ENCODE measurements at places on chromosomes 7 and 10.

GRCh38 chr7:158110661-158111048 lies 477.0 kb downstream of the PTPRN2 start:
- DNase-seq = no peak

DNA sequence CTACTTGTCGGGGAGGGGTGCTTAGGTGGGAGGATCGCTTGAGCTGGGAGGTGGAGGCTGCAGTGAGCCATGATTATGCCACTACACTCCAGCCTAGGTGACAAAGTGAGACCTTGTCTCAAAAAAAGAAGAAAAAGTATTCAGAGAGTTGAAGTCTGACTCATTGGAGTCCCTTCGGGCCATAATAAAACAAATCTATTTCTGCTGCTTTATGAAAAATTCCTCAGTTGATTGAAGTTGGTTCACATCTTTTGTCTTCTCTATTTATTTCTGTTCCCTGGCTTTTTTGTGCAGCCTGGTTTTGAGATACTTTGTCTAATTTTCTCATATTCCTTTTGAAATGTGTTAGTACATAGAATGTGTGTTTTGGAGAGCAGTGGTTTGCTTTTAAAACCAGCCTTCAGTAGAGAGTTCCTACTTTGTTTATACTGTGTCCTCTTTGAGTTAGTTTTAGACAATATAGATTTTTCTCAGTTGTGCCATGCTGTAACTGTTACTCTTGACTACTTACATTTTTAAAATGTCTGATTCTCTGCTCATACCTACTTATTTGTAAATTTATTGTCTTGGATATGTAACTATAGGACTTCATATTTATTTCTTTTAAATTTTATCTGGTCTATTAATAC lies 36.7 kb downstream of the LUC7L2 start:
- no peak for DNase-seq

- no peak for DNase-seq
Measured at GRCh38 chr10:30987463-30987862, 44.2 kb downstream of the ZNF438 start.

- DNase-seq = no peak
Measured at GRCh38 chr10:1199897-1200721, 143.9 kb downstream of the WDR37 start.

DNA sequence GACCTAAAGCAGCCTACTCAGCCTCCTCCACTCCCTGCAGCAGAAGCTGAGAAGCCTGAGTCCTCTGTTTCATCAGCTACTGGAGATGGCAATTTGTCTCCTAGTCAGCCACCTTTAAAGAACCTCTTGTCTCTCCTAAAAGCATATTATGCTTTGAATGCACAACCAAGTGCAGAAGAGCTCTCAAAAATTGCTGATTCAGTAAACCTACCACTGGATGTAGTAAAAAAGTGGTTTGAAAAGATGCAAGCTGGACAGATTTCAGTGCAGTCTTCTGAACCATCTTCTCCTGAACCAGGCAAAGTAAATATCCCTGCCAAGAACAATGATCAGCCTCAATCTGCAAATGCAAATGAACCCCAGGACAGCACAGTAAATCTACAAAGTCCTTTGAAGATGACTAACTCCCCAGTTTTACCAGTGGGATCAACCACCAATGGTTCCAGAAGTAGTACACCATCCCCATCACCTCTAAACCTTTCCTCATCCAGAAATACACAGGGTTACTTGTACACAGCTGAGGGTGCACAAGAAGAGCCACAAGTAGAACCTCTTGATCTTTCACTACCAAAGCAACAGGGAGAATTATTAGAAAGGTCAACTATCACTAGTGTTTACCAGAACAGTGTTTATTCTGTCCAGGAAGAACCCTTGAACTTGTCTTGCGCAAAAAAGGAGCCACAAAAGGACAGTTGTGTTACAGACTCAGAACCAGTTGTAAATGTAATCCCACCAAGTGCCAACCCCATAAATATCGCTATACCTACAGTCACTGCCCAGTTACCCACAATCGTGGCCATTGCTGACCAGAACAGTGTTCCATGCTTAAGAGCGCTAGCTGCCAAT lies 202.2 kb downstream of the ZEB1 start:
- no peak for DNase-seq

DNA sequence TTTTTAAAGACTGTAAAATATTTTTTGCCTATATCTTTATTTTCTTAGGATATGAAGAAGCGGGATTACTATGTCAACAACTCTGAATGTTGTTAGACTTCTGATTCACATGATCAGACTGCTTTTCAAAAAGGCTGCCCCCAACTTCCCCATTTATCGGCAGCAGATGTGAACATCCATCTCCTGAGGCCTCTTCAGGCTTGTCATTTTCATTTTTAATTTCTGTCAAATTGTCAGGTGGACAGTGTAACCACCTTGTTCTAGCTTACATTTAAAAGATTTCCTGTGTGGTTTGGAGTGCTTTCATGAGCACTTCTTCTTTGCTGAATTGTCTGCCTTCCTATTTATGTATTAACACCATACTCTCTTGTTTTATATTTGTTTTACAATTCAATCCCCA lies 78.8 kb upstream of the GSDME start:
- DNase-seq = no peak

- DNase-seq = no peak
Measured at GRCh38 chr10:50291261-50291850, 40.0 kb upstream of the ASAH2 start.

DNA sequence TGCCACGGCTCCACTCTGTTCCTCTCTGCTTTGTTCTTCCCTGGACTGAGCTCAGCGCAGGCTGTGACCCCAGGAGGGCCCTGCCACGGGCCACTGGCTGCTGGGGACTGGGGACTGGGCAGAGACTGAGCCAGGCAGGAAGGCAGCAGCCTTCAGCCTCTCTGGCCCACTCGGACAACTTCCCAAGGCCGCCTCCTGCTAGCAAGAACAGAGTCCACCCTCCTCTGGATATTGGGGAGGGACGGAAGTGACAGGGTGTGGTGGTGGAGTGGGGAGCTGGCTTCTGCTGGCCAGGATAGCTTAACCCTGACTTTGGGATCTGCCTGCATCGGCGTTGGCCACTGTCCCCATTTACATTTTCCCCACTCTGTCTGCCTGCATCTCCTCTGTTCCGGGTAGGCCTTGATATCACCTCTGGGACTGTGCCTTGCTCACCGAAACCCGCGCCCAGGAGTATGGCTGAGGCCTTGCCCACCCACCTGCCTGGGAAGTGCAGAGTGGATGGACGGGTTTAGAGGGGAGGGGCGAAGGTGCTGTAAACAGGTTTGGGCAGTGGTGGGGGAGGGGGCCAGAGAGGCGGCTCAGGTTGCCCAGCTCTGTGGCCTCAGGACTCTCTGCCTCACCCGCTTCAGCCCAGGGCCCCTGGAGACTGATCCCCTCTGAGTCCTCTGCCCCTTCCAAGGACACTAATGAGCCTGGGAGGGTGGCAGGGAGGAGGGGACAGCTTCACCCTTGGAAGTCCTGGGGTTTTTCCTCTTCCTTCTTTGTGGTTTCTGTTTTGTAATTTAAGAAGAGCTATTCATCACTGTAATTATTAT lies 1.2 kb downstream of the CLDN4 start:
- no peak for DNase-seq

DNA sequence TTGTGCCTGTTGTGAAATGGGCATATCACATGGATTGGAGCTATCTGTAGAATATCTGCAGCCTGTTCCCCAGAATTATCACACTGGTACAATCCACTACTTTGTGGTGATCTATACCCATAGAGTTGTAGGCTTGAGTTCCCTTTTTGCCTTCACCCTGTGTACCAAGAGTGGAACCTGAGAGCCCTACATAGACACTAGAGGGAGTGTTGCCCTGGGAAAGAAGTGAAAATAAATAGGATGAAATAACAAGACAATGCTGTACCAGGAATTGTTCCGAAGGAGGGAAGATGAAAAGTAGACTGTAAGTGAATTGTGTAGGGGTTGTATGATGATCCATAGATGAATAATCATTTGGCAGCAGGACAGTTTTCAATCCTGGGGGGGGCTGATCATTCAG lies 9.0 kb downstream of the SORCS3 start:
- no peak for DNase-seq

- peak; percentile 47 for DNase-seq
Measured at GRCh38 chr10:100882671-100883311, 30.0 kb upstream of the SLF2 start.

GRCh38 chr10:78524941-78525340 lies 491.3 kb downstream of the RPS24 start:
- DNase-seq = no peak

DNA sequence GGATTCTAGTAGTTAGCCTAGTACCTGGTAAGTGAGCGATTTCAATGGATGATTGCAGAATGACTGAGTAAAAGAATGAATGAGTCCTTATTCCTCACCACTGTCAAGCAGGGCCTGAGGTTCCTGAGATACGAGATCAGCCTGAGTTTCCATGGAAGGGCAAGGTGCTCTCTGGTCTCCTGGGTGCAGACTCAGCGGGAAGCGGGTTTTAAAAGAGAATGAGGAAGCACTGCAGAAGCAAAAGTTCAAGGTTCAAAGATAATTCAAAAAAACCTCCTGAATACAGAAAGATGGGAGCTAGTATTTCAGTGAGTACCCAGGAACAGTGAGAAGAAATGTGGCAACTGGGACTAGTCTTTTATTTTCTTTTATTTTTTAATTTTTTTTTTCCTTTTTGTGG lies 4.3 kb downstream of the ZNF3 start:
- DNase-seq = no peak

DNA sequence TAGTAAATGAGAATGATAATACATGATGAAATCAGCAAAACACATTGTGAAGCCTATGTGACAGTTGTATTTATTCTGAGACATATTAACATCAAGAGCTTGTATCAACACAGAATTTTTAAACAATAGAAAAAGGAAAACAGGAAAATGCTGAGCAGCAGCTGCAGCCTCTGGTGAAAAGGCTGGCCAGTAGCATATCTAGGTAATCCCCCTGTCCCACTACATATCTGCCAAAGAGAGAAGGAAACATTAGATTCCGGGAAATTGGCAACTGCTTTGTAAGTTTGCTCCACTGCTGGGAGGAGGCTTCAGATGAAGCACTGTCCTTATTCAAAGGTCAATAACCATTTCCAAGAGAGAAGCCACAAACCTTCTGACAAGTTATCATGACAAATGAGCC lies 89.4 kb downstream of the RALA start:
- no peak for DNase-seq

DNA sequence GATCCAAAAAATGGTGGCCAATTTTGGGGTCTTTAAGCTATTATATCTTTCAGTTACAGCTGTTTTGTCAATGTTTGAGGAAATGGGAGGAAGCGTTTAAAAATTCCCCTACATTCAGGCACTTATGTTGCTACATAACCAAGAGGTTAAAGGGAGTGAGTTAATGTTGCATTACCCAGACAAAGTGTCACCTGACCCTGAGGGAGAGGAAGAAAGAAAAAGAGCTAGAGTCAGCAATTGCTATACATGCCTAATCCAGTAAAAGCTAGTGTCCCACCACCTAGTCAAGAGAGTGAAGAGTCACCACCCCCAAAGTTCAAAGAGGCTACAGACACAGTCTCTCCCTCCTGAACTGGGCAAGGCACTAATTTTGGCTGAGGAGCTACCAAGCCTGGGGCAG lies 69.5 kb upstream of the ZNF92 start:
- DNase-seq = no peak

DNA sequence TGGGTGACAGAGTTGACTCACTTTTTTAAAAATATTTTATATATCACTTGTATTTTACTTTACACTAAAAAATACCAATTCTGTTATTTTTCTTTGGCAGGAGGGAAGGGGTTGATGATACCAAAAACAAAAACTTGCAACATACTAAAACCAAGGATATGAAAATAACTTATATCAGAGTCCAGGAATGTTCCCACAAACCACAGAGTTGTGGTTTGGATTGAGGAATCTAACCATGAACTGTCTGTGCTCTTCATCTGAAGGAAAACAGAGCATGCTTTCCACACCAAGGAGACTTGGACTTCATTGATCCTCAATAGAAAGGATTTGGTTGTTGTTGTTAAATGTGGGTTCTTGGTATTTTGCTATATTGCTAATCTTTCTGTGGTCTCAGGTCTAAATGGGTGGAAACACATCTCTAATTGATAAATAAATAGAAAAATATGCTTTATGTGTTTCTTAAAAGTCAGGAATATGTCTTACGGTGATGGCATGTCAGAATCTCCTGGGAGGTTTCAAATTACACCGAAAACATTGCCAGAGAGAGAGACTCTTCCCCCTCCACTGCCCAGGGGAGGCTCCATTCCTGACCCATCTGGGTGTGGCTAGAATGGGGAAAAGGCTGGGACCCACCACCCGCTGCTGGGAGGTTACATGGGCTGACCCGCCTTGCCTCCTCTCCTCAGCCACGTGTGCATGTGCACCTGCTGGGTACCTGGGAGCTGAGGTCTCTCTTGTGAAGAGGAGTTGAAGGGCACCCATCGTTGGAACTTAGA lies 46.9 kb upstream of the STK17A start:
- DNase-seq = peak; percentile 71

DNA sequence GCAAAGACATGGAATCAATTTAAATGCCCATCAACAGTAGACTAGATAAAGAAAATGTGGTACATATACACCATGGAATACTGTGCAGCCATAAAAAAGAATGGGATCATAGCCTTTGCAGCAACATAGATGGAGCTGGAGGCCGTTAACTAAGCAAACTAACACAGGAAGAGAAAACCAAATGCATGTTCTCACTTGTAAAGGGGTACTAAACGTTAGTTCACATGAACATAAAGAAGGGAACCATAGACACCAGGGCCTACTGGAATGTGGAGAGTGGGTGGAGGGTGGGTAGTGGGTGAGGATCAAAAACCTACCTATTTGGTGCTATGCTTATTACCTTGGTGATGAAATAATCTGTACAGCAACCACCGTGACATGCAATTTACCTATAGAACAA lies 78.4 kb upstream of the GSDME start:
- DNase-seq = no peak

DNA sequence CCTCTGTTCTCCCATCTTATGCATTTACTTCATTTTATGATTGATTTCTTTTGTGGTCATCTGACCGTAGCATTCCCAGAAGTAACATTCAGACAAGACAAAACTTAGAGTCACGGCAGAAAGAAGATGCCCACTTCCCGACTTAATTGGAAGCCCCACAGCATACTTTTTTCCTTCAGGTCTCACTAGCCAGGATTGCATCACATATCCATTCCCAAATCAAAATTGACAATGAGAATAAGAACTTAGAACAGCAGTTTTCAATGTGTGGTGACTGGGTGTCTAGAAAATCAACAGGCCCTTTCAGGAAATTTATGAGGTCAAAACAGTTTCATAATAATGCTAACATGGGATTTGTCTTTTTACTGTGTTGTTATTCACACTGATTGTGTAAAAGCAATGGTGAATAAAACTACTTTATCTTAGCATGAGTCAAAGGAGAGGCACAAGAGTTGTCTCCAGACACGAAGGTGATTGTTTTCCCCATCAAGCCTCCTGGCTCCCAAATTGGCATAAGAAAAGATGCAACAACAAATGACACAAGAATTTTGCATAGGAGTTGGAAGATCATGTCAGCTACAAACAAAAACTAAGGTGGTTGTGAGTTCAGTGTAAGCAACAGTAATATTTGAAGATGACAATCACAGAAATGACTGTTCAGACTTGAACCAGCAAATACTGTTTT lies 493.9 kb downstream of the HTR7 start:
- DNase-seq = no peak
